Right renal pelvis (tissue), 4 donors: ENCODE measurements at places on chromosomes 7 and 10. TPM values are rescaled to one million over a fixed set of nuclear protein-coding genes. Genes with fewer than 3 reads are reported as not detected.
A peak's percentile ranks its signal among the peaks of the same experiment; 100 is the strongest.

DOCK1 gene
- polyA plus RNA-seq: 68.7 TPM

MYL10 gene
- polyA plus RNA-seq: 0.18 TPM

DNA sequence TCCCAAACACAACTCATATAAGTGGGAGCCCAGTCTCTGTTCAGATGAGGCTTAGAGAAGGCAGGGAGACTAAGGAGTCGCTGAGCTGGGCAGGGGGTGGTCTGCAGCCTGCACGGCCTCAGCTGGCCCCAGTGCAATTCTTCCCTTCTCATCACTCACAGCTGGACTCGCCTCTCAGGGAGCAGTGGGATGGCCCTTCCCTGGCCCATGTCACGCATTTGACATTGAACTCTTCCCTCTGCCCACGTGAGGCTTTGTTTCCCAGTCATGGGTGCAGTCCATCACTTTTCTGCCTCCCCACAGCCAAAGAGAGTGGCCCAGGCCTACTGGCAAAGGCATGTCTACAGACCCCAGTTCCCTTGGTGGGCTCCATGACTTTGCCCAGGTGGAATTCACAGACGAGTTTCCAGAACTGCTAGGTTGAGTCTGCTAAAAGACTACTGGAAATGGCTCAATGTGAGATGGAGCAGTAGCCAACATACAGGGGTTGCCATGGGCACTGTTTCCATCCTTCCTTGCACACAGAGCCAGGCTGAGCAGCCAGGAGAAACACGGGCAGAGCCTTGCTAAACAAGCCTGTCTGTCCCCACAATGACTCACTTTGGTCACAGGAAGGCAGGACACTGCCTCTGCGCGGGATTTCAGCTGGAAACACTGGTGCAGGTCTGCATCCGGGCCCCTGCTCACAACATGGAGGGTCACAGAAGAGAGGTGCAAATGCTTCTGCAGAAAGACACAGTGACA is 90.1 kb downstream of the OAT start:
- no peak for DNase-seq

DNA sequence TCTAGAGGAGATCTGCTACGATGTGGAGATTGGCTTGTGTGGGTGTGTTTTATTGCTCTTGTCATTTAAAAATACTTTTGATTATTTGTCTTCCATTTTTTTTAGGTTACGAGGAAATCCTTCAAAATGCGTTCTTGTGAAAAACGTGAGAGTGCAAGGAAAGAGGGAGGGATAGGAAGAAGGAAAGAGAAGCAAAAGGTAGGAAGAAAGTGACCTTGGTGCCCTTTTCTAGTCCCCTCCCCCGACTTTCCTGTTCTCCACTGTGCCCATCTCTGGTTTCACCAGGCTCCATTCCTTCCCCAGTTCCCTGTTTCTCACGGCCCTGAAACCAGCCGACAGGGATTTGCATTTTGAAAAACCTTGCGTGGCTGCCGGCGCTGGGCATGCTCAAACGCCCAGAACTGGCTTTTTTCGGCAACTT is 506 bp upstream of the GNAI1 start:
- no peak for DNase-seq

CYP3A5 gene
- 1.5 TPM for polyA plus RNA-seq

DNA sequence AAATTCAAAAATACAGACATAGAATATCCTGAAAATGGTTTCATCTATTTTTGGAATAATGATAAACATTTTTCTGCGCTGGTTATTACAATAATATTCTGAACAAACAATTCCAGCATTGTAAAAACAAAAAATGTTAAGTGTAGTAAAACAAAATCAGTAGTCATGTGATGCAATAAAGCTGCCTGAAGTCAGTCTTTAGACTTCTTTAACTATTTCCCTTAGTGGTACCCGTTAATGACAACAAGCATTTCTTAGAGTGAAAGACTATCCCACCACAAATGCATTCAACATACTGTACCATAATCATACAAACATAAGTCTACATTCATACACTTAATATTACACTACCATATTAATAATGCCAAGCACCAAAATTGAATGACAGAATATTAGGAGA is 1.6 kb downstream of the SKAP2 start:
- no peak for DNase-seq

DNA sequence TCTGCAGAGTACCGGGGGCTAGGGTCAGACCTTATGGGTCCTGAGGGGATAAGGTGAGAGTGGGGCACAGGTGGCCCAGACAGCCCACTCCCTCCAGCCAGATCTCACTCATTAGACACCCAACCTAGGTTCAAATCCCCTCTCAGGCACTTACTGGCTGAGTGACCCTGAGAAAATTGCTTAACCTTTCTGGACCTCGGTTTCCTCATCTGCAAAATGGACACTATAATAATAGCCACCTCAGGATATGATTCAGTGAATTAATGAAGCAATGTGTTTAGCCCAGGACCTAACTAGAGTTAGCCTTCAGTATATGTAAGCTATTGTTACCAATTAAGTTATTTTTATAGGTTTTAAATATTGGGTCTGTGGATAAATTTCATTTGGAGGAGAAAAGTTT is 122.6 kb downstream of the RGS10 start:
- DNase-seq: no peak

DLG5 gene
- polyA plus RNA-seq: 40.4 TPM

DNA sequence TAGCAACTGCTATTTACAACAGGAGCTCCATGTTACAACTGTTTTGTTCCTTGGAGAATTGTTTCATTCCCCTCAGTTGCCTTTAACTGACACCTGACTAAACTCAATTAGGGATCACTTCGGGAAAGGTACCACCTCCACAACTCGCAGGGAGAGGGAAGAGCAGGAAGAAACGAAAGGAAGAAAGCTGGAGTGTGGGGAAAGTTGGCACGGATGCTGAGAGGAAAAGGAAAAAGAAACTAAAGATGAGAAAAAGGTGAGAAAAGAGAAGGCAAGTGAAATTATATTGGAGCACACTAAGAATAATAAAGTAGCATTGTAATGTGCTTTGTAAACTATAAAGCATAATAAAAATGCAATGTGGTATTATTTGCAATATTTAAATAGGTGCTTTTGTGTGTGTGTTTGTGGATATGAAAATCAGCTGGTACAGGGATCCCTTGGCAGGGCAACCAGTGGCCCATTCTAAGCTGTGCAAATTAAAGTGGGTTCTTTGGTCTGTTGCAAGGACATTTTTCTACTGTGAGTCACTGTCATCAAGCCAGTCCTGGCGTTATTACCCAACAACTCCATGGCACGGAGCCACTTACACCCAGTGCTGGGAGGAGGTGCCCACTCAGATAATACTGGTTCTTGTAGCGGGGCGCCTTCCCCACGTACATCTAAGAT is 45.9 kb downstream of the HIPK2 start:
- no peak for DNase-seq

GIGYF1 gene
- 37.4 TPM for polyA plus RNA-seq

SPDYE8 gene
- polyA plus RNA-seq: 0.15 TPM

GRCh38 chr7:151115836-151116418 is 29.7 kb downstream of the AGAP3 start:
- DNase-seq: no peak

GRCh38 chr7:132225216-132226030 is 350.8 kb downstream of the PLXNA4 start:
- no peak for DNase-seq

CXCL12 gene
- polyA plus RNA-seq: 407 TPM

CACNB2 gene
- polyA plus RNA-seq: 3.0 TPM

DNA sequence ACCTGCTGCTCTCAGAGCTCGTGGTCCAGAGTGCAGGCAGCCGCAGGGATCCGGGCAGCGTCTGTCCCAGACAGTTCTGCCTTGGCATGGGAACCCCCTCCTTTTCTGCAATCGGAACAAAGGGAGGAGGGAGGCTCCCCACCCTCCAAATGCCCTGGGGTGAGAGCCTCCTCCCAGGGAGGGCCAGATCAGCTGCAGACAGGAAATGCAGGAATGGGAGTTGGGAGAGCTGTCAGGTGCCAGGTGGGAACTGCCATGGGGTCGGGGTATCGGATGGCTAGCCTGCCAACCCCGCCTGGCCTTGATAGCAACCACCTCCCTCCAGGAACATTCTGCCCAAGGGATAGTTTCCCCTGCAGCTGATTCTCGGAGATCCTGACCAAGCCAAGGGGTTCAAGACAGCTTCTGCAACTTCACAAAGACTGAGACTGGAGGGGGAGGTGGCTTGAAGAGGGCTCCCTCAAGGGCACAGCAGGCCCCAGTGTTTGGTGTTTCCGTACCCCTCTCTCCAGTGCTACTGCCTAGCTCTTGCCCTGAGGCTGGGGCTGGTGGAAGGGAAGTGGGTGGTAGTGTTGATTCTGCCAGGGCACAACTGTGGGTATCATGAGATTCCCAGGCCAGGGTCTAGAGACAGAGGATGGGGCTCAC is at the start of gene CALML5:
CALML5 (minus strand) TSS at position 78 of the 648 bp plus-strand sequence. CDS start 132 bp downstream, outside the sequence.
- DNase-seq: no peak

UNCX gene
- polyA plus RNA-seq: 8.3 TPM

- DNase-seq: no peak
Measured at GRCh38 chr7:50851451-50851850, 68.8 kb upstream of the GRB10 start.

DNA sequence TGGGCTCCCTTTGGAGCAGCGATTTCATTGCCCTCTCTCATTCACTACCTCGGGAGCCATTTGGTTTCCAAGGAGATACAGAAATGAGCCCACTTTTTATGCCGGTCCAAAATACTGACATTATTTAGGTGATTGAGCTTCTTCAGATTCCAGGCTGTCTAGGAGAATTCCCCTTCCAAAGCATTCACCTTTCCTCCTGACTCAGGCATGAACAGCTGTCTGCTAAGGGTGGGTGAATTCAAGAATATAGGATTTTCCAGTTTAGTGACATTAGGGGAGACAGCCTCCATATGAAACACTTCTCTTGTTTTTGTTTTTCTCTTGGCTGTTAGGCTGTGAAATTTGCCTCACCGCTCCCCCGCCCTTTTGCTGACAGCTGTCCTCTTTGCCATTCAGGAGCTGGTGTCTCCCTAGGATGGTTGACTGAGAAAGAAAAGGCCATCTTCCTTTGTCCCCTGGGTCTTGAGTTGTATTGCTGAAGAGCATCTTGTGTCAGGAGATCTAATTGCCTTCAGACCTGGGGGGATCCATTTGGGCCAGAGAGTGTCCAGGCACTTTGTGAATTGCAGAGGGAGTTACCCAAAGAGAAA is 56.7 kb downstream of the LRRC4 start:
- DNase-seq: no peak

DNA sequence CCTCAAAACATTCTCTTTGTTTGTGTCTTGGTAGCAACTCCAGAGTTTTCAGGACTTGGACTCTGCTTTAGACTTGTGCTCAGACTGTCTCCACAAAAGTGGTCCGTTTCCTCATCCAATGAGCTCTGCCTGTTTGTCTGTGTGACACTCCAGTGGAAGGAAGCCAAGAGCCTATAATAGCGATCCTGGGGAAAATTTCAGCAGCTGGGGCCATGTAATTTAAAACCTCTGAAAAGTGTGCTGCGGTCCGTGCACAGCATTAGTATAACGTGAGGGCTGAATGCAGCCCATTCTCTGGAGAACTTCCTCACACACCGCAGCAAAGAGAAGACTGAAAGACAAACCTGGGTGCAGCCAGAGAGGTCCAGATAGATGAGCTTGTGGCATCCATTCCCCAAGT is at the start of gene LRRC17:
LRRC17 (plus strand) TSS at position 259 of the 400 bp plus-strand sequence. CDS start 20,914 bp downstream, outside the sequence.
- peak; percentile 72 for DNase-seq

DNMBP gene
- polyA plus RNA-seq: 34.1 TPM

ZNF467 gene
- polyA plus RNA-seq: 29.3 TPM

GRCh38 chr7:116990056-116990455 is 36.8 kb downstream of the ST7 start:
- DNase-seq: no peak

GRCh38 chr7:11404355-11404754 is 427.6 kb downstream of the THSD7A start:
- DNase-seq: no peak

PNLIPRP1 gene
- polyA plus RNA-seq: not detected

DNA sequence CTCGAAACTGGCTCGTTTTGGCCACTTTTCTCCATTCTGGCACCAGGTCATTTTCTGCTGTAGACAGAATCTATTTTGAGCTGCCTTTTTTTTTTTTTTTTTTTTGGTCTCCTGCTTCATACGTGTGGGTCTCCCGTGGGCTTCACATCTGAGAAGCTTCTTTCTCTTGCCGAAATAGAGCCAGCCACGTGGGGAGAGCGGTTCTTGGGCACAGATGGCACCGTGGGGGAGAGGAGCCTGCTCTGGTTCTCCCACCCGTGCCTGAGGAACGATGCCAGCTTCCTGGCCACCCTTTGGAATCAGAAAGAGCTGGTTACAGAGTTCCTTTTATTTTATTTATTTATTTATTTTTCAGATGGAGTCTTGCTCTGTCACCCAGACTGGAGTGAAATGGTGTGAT is 48.7 kb upstream of the OCM2 start:
- no peak for DNase-seq

- no peak for DNase-seq
Measured at GRCh38 chr7:100532165-100533022, 6.6 kb upstream of the AGFG2 start.

EN2 gene
- 0.04 TPM for polyA plus RNA-seq

DNA sequence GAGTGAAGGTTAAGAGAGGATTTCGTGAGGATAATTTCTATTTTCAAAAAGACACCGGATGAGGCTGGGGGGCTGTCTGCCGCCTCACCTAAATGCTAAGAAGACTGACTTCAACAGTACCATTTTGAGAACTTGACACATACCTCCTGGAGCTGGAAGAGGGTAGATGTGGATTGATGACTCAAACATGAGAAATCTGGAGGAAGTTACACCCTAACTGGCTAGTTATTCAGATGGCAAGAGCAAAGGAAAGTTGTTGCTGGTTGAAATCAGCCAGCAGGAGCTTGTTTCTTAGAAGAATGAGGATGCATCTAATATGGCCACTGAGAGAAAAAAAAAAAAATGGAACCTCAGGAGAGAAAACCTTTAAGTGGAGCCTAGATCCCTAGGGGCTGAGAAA is 76.2 kb upstream of the KIAA1217 start:
- no peak for DNase-seq

GRCh38 chr7:156722043-156722826 is 81.7 kb downstream of the RNF32 start:
- DNase-seq: no peak

- DNase-seq: no peak
Measured at GRCh38 chr7:156558198-156558597, 82.4 kb upstream of the RNF32 start.
